ENCODE measurements at places on chromosomes 6 and 20. TPM values are rescaled to one million over a fixed set of nuclear protein-coding genes. Genes with fewer than 3 reads are reported as not detected.

Gene HLA-G
- total RNA-seq, result 5.9 TPM

Gene RANBP9
- 28.5 TPM for total RNA-seq

Gene BEND6
- 0.28 TPM for total RNA-seq

Gene PPP1R3G
- 0.28 TPM for total RNA-seq

Gene SLC35F1
- total RNA-seq, result not detected

Gene CLPSL1
- total RNA-seq, result not detected

Gene UST
- 6.6 TPM for total RNA-seq

Gene LIN28B
- total RNA-seq, result not detected

Gene CST5
- not detected for total RNA-seq

All from airway epithelial cell (primary cell).